Mammary epithelial cell (primary cell): ENCODE measurements at places on chromosomes 1 and 21.

GRCh38 chr1:64166629-64167028 lies 36.8 kb upstream of the UBE2U start:
- no peak for DNase-seq

DNA sequence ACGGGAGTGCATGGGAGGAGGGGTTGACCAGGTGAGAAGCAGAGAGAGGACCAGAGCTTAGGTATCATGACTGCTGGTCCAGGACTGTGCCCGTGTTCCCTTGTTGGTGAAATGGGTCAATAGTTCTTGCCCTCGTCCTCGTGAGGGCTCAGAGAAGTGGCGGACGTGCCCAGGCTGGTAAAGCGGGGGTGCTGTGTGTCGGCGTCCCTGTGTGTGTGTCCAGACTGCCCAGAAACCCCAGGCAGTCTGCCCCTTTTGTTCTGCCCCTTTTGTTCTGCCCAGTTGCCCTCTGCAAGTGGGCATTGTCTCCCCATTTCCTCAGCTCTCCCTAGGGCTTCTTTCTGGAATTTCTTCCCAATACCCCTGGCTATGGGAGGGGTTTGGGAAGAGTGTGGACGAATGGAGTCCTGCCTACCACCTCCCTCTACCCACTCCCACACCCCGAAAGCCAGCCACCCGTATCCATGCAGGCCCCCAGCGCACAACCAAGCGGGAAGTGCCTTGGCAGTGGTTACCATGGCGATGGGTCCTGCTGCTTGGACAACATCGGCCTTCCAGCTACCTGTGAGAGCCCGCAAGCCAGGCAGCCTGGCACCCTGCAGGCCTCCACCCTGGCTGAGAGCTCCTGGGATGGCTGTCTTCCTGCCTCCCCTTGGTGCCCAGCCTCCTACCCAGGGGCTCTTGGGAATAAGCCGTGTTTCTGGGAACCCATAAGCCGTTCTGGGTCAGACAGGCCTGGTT lies 34.7 kb downstream of the ACOT11 start:
- DNase-seq = no peak

- no peak for DNase-seq
Observed at GRCh38 chr1:20660847-20661206, 342 bp downstream of the DDOST start.

DNA sequence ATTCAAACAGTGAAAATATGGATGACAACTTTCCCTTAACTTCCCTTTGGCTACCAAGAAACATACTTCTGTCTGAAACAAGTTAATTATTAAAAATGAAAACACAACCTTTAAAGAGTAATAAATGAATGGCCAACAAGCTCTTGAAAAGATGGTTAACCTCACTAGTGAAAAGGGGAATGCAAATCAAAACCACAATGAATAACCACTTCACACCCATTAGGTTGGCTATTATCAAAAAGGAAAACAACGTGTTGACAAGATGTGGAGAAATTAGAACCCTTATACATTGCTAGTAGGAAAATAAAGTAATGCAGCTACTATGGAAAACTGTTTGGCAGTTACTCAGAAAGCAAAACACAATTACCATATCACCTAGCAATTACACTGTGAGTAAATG lies 14.1 kb downstream of the COP1 start:
- DNase-seq = no peak

DNA sequence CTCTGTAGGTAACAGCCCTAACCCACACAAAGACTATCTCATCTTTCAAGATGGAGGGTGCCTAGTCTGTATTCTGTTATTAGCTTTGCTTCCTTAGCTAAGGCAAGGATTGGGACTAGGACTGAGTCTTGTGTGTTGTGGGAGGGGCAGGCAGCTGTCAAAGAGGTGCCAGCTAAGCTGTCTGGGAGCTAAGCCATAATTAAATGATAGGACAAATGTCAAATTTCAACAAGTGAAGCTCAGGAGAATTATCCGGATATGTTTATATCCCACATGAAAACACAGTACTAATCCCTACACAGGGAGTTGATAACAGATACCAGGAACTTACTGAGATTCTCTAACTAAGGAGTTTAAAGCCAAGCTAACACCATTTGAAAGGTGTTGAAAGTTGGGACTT lies 70.5 kb upstream of the NGF start:
- no peak for DNase-seq
